ENCODE measurements at places on chromosomes 1 and 21. TPM values are rescaled to one million over a fixed set of nuclear protein-coding genes. Genes with fewer than 3 reads are reported as not detected.

DNA sequence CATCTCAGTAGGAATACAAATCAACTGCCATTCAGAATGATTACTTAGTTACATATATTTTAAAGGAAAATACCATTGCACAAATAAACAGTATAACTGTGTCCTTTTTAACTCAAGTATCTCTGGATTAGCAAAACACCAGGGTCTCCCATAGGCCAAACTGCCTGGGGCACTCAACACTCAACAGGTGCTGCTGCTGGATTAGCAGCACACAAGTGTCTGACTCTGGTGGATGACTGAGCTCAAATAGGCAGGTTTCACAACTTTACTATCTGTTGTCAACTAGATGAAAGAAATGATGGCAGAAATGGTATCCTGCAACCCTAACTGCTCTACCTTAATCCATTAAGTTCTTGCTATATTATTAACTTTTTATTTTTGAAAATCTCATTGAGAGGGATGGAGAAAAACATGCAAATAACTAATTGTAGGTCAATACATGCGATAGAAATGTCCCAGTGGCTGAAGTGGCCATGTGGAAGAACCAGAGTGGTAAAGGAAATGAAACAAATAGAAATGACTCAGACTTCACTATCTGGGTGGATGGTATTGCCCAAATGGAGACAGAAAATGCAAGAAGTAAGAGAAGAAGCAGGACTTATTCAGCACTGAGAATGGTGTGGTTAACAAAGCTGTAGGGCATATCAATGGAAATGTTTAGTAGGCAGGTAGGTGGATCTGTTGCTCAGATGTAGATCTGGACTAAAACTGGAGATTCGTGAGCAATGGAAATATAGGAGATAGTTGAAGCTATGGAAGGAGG lies 90.8 kb upstream of the CCDC190 start:
- no peak for DNase-seq

DNM3 gene
- 2.0 TPM for total RNA-seq

GRCh38 chr1:223081181-223081994 lies 61.7 kb downstream of the TLR5 start:
- peak; percentile 64 for DNase-seq

IVL gene
- total RNA-seq = not detected

ZNF593OS gene
- not detected for total RNA-seq

MYOM3 gene
- total RNA-seq = not detected

DNA sequence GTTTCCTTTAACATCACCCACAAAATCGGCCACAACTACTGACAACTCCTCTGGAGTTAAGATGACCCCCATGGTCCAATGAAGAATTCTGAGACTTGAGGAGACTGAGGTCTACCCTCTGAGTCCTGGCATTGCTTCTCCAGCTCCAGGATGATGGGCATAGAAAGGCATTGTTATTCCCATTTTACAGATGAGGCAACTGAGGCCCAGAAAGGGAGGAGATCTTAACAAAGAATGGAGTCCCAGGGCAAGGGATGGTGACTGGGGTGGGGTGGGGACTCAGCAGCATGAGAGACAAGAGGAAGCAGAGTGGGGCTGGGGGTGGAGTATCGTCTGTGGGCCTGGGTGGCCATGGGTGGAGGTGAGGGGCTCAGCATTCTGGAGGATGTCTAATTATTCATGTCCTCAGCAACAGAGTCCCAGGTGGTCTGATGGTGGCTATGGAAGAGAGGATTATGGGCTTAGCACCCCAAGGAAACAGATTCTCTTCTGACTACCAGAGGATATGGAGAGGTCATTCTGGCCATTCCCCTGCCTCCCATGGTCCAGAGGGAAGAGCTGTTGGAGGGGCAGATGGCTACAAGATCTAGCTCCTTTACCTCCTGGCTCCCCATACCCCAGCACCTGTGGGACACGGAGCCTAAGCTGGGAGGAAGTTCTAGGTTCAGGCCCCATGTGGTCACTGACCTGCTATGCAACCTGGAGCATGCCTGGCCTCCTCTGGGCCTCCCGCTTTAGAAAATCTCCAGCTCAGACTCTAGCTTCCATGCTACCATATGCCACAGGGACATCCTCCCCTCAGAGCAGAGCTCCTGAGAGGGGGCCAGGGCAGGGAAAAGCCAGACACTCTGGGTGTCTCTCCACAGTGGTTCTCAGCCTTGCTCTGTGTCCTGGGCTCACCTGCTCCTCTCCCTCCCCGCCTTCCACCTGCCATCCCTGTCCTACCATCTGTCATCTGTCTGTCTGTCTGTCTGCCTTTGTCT lies 37.4 kb upstream of the DMBX1 start:
- DNase-seq = no peak

AMY1B gene
- not detected for total RNA-seq

GPR3 gene
- total RNA-seq = not detected

- DNase-seq = no peak
Observed at GRCh38 chr1:14259191-14259757, 339.2 kb upstream of the KAZN start.

DNA sequence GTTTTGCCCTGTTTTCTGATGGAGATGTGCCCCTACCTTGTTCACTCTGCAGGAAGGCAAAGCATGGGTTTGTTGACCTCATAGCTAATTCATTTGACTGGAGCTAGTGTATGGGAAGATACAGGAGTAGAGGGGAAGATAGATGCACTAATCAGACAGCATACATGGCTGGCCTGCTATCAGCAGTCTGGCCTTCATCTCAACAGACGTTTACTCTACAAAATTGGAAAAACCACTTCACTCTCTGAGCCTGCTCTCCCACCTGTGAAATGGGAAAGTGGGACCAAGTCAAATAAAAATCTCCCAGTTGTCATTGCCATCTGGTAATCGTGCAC lies 235.2 kb upstream of the RAB4A start:
- no peak for DNase-seq

GRCh38 chr21:46226146-46226545 lies 2.4 kb downstream of the LSS start:
- DNase-seq = no peak

- DNase-seq = peak; percentile 35
Observed at GRCh38 chr1:226100436-226101391, 38.2 kb downstream of the H3-3A start.

DNA sequence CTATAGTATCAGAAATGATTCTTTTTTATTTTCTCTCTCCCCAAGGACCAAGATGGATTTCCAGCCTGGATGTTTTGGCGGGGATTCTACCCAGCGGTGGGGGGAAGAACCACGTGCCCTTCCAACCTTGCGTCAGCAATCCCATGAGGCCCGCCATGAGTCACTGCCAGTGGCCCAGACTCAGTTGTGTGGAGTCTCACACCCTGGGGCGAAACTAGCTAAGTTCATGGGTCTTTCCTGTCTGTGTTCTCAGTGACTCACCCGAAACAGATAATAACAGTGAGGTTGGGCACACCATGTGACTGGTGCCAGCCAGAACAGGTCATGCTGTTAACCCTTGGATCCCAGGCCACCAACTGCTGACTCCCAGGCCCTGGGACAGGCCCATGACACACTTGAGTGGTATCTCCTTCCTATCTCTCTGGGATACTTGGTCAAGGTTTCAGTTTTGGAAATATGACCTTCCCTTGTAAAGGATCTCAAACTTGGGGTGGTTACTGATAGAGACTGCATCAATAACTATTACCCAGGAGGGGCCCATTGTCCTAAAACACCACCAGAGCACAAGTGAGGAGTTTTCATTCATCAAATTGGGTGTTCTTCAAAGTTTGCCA lies 98.0 kb upstream of the DUSP10 start:
- DNase-seq = peak; percentile 87

SYT2 gene
- not detected for total RNA-seq

- DNase-seq = peak; percentile 30
Observed at GRCh38 chr1:28928314-28928941, 14.1 kb downstream of the EPB41 start.

DNA sequence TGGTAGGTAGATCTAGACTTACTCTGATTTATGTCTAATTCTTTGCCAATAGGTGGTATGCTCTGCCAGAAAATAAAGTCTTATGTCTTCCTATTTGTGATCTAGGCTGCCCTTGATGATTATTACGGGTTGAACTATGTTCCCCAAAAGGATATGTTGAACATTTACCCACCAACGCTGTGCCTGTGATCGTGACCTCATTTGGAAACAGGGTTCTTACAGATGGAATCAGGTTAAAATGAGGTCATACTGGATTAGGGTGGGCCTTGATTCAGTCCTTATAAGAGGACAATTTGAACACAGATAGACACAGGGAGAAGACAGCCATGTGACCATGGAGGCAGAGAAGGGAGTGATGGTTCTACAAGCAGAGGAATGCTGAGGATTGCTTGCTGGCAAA lies 95.1 kb upstream of the BCAR3 start:
- DNase-seq = no peak

GRCh38 chr21:36306872-36307534 lies 13.0 kb upstream of the MORC3 start:
- DNase-seq = no peak

BEST4 gene
- 1.6 TPM for total RNA-seq

GRCh38 chr1:109776206-109776835 lies 12.6 kb upstream of the EPS8L3 start:
- DNase-seq = no peak

DNA sequence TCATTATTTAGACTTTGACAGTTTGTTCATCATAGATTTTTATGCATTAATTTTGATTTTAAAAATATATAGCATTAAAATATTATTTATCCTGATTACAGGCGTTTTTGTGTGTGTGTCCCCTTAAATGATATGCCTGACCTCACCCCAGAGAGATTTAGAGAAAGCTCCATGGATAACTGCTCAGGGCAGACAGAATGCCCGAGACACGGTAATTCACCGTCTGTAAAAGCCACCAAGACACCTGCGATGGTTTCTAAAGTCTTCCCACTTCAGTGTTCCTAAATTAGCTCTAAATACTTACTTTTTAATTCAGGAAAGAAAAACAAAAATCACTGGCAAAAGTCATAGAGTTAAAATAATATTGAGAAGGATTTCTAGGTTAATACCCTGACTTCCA lies 350.6 kb upstream of the RUNX1 start:
- DNase-seq = no peak

DNA sequence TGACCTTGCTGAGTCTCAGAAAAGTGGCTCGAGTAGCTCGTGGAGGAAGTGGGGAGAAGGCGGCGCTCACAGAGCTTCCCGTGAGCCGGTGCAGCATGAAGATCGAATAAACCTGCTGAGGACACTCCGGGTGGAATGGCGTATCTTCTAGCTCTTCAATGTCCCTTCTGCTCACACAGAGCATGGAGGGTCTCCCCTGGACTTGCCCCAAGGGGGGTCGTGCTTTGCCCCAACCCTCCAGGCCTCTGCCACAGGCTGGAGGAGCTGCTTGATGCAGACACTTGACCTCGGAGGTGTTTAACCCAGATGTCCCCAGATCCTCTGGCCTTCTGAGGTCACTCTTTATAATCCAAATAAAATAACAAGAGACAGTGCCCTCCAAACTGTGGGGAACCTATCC lies 2.2 kb upstream of the KRTAP10-12 start:
- no peak for DNase-seq

- no peak for DNase-seq
Observed at GRCh38 chr21:38769191-38769780, 36.4 kb upstream of the ETS2 start.

DNA sequence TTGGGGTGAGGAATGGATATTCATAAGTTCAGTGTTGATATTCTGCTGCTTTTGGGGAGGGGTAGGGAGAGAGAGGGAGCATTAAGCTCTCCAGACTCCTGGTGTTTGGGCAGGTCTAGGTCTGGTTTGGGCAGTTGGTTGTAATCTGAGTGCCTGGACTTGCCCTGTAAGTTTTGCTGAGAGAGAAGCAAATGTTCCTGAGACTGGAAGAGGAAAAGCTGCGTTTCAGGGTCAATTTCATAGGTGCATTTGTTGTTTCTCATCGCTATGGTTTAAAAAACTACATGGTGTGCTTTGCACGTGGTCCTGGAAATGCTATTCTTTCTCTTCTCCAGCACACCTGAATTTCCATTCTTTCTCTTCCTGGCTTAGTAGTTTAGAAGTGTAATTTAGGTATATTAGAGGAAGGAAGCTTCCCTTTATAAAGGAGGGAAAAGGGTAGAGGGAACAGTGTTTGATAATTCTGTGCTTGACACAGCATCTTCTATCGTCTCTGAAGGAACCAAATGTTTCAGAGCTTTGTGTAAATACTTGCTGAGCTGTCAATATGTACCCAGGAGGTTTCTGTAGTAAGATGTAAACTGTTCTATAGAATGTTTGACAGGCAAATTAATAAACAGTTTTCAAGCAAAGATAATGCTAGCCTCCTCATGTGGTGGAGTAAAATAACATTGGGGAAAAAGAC lies 6.3 kb downstream of the ARID1A start:
- DNase-seq = no peak

DNA sequence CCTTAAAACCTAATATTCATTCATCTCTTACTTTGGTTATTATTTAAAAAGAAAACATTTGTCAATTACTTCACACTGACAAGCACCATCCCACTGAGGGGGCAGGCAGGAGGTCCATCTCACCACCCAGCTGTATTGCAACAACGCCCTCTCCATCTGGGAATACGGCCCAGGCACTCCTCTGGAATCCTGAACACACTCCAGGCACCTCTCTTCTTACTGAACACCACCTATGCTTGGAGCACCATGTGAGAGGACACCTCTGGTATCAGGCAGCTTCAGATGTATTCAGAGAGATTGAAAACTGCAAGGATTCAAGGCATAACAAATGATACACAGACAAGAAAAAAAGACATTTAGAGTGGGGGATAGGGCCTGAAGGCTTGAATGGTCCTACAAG lies 147.1 kb downstream of the CACNA1E start:
- DNase-seq = no peak

GRCh38 chr1:98205291-98206017 lies 284.6 kb upstream of the DPYD start:
- DNase-seq = no peak

GRCh38 chr1:76725864-76726619 lies 141.2 kb upstream of the ST6GALNAC5 start:
- no peak for DNase-seq

GRCh38 chr1:1059494-1060280 lies 14.4 kb downstream of the RNF223 start:
- DNase-seq = peak; percentile 87

DNA sequence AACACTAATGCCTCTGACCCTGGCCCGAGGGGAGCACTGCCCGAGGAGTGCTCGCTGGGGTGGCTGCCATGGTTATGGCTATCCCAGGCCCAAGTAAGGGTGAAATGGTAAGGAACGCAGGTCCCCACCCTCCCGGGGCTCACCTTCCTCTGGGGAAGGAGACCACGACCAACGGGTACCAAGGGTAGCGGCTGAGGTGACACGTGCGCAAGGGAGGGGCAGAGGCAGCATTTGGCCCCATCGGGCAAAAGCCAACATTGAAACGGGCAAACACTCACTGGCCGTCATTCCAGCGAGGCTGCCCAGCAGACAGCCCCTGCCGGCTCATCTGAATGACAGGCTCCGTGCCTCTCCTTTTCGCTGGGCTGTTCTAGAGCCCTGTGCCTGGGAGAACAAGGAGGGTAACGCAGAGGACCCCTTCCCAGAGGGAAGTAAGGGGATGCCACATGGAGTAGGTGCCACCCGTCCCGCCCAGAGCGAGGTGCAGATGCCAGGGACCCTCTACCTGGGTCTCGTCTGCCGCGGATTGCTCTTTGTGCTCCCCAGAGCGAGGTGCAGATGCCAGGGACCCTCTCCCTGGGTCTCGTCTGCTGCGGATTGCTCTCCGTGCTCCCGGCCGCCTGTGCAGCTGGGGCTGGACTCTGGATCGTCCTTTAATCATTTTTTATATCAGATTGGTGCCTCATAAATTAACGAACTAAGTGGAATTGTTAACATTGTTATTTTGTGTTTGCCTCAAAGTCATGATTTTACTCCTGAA lies 16.2 kb downstream of the ACTRT2 start:
- no peak for DNase-seq

GRCh38 chr1:65514041-65514440 lies 93.6 kb downstream of the LEPR start:
- DNase-seq = no peak

S100A16 gene
- not detected for total RNA-seq

- no peak for DNase-seq
Observed at GRCh38 chr1:203751051-203751450, 13.9 kb upstream of the LAX1 start.

AADACL3 gene
- total RNA-seq = not detected

NTMT2 gene
- total RNA-seq = not detected
